ENCODE measurements at places on chromosomes 6 and 20.
A peak's percentile ranks its signal among the peaks of the same experiment; 100 is the strongest.

- no peak for DNase-seq
These were observed 203.3 kb downstream of the BCAS1 start for GRCh38 chr20:53866794-53867740.

DNA sequence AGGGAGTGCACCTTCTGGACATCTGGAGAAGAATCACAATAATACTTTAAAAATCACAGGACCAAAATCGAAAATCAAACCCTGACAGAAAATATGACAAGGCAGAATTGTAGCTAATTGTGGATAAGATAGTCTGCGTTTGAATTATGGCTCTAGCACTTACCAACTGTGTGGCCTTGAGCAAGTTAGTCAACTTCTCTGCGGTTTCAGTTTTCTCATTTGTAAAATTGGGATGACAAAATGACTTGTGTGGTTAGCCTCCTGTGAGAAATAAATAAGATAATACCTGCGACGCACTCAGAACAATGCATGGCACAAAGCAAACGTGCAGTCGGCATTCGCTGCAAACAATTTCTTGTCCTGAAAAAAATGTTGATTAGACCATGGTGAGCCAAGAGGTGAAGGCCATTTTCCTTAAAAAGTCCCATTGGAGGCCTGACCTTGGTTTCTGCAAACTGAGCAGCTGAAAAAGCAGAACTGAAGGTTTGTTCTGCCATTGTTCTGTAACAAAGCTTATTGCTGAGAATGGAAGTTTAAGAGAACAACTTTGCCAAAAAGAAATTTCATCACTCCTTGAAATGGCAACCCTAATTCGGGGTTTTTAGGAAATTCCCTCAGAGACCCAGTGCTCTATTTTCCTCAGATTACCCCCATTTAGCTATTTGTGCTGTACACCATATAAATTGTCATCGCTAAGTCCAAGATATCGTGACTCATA, 266.3 kb downstream of the ERMARD start:
- DNase-seq = no peak

DNA sequence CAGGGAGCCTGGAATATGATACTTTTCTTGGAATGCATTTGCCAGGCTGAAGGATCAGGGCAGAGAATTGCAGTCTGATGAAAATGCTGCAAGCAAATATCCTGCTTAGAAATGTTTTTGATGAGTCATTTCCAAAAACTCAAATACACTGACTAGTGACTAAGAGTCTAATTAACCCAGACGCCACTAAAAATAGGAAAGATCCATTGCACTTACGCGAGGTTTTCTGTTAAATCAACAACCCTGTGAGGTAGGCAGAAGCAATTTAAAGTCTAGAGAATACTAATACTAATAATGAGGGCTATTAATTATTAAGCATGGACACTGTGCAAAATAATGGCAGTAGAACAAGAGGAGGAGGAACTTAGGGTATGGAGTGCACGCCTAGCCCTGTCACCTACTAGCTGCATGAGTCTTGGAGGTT, 130.1 kb upstream of the DOK5 start:
- DNase-seq = peak; percentile 75

- no peak for DNase-seq
These were observed 112.8 kb downstream of the SAMD5 start for GRCh38 chr6:147621263-147621662.

DNA sequence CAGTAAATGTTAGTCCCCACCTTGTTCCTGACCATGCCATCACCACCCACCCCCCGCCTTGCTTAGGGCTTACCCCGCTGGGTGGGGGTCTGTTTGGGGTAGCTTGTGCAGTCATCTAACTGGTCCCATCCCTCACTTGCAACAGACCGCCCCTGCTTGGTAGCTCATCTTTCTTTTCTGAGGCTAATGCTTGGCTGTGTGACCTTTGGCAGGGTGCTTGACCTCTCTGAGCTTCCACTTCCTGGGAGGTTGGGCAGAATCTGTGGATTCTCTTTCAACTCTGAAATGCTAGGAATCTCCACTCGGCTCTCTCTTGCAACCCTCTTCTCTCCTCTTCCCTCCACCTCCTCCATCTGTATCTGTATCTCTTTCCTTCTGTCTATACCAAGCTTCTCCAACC, 70.4 kb downstream of the SLC2A10 start:
- DNase-seq = no peak

DNA sequence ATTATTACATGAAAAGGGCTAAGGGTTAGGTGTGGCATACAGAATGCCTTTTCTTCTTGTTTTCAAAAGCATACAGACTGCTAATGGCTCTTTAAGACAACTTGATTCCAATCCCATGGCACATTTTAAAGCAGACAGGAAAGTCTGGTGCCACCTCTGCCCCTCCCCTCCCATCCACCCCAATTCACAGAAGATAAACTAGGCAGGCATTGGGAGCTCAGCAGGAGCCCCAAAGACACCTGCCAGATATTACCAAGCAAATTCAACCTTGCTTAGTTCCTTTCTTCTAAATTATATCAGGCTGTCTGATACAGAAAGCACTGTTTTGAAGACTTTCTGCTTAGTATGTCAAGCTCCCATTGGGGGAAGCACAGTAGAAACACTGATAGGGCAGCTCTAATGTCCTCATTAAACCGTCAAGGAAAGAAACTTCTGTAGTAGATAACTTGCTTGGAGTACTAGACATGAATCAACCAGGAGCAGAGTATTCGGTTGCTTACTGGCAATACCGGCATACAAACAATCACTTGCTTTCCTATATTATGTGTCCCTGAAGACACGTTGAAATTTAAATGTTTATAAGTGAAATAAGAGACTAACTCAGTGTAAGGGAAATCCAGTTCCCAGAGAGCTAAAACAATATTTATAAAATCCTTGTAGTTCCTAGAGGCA, 13.0 kb downstream of the SESN1 start:
- no peak for DNase-seq

DNA sequence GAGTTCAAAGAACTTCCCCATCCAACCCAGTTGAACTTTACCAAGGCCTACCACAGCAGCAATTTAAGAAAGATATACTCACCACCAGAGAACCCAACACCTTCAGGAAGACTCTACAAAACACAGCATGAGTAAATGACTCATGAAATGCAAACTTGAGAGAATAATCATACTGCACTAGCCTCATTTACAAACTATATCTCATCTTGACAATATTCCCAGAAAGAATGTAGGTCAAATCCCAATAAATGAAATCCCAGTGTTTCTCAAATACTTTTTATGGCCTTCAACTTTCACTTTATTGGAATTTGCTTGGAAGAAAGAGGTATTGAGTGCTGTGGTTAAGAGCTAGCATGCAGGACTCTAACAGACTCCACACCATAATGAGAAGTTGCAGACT, 60.0 kb downstream of the FYN start:
- DNase-seq = peak; percentile 75
